ENCODE measurements at places on chromosomes 5 and 9.

- no peak for DNase-seq
Measured at GRCh38 chr5:172835290-172835993, 1.4 kb downstream of the ERGIC1 start.

- no peak for DNase-seq
Measured at GRCh38 chr9:76390656-76391055, 3.6 kb downstream of the RFK start.

DNA sequence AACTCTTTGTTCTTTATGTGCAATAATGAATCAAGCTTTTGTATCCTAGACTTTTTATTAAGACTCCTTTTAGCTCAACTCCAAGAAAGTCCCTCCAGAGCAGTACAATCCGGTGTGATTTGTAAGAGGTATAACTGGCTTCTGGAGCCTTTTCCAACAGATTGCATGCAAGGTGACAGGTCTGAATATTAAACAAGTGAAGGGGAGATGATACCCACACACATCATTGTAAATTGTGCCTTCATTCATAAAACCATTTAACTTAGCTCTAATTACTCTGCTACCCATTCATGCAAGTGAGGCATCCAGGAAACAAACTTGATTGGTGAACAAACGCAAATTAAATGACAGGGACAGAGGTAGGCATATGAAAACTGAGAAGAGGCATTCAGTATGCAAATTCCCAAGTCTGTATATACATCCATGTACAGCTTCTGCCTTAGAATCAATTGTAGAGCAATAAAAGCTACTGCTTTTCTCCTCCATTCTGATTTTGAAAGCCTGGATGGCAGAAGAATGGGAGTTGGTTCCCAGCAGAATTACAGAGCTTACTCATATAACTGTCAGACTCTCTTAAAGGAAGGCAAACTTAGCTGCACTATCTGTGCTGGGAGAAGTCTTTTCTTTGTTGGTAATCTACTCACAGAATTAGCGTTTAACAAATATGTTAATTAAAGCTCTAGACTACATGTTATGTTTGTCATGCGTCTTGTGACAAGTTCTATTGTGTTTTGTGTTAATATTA is 261.0 kb upstream of the CDH6 start:
- no peak for DNase-seq

DNA sequence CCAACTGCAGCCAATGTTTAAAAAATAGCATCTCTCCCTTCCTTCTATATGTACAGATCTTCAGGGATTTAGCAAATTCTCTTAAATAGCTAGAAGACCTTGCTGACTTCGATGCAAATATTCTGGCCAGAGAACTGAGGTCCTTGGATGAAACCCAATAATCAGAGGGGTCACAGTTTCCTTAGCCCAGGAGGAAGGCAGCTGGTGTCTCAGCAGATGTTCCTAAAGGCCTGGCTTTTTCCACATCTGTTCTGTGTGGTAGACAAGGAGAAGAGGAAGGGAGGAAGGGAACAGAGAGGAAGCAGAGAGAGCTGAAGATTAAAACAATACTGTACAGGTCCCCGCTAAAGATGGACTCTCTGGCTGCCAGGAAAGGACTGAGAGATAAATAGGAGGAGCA is 33.1 kb downstream of the BOD1 start:
- peak; percentile 19 for DNase-seq

DNA sequence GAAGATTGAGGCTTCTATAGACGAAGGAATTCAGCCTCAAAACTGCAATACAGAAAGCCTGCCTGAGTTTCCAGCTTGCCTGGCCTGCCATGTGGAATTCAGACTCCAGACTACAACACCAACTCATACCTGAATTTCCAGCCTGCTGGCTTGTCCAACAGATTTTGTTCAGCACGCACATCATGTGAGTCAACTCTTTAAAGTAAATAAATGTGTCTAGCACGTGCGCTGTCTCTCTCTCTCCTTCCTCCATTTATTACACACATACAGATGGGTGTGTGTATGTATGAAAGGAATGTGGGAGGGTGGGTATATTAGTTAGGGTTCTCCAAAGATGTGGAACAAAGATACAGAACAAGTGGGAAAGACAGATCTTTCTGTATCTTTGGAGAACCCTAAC is 82.4 kb upstream of the TAS2R1 start:
- no peak for DNase-seq

- DNase-seq, result no peak
Measured at GRCh38 chr5:73215531-73215890, 42.5 kb downstream of the TMEM174 start.

DNA sequence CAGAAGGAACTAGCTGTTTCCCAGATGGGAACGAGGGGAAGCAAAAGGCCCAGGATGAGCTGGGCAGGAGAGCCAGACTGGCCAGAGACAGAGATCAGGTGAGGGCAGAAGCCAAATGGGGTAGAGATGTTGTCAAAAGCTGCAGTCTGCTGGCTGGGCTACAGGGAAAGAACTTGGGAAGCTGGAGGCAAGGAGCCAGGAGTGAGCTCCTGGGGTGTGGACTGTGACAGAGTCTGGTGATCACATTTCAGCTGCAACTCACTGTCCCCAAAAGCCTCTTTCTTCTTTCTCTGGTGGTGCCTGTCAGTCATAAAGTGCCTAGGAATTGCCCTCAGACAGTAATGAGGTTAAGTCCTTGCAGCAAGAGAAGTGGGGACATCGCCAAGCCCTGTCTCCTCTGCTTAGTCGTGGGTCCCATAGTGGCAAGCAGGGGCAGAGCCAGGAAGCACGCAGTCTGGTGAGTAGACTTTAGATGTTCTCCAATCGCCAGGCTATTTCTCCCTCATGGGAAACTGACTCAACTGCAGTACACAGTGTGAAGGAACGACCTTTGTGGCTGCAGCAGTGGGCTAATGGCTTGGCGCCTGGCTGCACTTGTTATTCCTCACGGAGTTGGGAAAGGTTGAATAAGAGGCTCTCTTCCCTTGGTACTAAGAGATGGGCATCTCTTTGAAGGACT is 2.5 kb upstream of the FSD1L start:
- DNase-seq, result no peak

- DNase-seq, result no peak
Measured at GRCh38 chr9:121809356-121810050, 158.1 kb downstream of the DAB2IP start.

DNA sequence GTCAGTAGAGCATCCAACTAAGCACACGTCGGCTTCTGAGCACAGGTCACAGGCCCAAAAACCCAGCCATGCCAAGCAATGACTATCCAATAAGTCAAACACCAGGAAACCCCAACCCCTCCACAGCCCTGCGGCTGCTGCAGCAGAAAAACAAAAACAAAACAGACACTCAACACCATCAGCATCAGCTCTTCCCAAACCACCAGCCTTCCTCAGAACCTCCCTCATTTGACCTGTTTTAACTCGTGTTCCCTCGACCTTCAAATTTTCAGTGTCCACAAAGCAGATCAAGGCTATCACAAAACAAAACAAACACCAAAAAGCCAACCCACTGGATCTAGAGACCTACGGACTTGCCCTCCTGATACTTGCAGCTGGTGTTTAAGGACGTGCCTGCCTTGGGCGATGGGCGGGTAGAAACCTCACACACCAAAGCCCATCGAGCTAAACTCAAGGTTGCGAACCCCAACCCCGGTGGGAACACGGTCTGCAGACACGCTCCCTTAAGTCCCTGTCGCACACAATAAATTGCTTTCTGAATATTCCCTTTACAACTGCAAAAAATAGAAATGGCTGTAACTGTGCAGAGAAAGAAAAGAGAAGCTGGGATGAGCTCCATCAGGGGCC is 247.1 kb upstream of the ANKRD55 start:
- peak; percentile 90 for DNase-seq

DNA sequence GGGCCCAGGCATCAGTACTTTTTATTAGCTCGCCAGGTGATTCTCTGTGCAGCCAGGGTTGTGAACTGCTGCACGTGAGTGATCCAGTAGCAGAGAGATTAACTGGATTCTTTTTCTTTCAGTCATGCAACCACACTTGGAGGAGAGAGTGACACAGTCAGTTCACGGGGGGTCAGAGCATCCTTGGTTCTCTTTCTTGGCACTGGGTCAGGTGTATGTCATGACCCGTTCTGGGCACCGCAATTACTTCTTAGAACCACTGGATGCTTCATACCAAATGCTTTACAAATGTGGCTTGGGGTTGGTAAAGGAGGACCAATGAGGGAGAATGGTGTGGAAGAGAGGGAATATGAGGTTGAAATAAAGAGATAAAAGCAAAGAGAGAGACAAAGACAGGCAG is 368.7 kb downstream of the MLLT3 start:
- no peak for DNase-seq

DNA sequence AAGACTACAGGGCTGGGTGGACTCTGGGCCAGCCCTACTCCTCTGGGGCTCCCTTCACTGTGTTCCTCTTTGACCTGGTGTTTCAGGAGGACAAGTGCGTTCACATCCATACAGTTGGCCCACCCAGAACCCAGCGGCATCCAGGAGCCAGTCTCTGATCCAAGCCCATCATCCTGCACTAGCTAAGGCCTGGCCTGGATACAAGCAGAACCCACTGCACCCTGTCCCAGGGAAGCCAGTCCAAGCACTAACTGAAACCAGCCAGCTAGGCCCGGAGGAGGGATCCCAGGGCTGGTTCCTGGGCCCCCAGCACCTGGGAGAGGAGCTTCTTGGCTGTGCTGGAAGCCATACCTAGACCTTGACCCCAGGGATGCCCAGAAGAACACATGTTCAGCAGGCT is 4.1 kb upstream of the GBGT1 start:
- no peak for DNase-seq

DNA sequence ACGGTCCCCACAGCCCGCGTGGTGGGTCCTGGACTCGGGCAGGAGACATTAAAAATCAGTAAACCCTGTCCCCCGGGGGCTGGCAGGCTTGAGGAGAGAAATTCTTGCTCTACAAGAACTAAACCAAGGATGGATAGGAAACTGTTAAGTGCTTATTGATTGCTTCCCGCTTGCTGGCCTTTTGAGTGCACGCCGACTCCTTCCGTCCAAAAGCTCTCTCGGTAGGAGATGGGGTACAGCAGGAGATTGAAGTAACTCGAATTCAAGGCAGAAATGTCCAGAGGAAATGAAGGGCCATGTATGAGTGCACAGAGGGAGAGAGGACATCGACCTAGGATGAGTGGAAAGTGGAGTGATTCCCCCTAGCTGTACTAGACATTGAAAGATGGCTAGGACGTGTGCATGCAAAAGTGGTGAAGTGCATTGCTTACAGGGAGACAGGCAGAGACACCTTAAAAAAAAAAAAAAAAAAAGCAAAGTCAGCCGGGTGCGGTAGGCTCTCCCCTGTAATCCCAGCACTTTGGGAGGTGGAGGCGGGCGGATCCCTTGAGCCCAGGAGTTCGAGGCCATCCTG is 923 bp downstream of the RECK start:
- no peak for DNase-seq
